ENCODE measurements at places on chromosomes 1 and 21.

DNA sequence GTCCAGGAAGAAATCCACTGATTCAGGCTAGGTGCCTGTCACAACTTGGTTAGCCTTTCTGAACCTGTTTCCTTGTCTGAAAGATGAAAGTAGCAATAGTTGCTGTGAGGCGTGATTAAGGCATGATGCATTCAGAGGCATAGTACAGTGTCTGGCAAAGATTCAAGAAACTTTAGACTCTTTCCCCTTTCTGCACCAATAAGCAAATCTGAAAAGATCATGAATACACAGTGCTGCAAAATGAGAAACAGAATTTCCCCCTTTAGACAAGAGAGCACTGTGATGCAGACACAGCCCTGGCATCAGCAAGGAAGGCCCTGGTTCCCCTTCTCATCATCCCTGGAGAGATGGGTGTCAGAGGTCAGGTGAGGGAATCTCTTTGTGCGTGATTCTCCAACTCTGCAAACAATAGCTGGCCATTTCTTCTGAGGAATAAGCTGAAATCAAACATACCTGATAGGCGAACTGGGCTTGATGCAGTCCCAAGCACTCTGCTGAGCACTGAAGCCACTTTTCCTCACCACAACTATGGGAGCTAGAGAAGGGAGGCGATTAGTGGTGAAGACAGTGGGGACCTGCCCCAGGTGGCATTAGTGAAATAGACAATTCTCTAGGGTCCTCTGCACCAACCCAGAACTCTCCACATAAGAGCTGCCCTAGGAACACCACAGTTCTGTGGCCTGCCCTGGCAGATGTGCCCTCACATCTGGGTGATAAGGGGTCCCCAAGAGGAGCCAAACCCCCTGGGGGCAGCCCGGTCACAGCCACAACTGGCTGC lies 41.7 kb downstream of the ITPKB start:
- DNase-seq, result peak; percentile 73

- DNase-seq, result no peak
Observed at GRCh38 chr1:215643592-215644321, 76.7 kb downstream of the KCTD3 start.

DNA sequence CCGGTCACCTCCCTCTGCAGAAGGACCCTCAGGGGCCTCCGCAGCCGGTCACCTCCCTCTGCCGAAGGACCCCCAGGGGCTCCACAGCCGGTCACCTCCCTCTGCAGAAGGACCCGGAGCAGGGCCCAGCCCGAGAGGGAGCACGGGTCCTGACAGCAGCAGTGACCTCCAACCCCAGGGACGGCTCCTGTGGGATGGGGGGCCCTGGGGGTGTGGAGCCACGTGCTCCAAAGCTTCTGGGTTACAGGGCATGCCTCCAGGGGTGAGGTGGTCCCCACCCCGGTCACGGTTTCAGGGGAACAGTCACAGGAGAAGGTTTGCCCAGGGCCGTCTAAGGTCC lies 40.3 kb downstream of the SLC19A1 start:
- DNase-seq, result no peak

GRCh38 chr1:62926681-62927252 lies 142.8 kb downstream of the ATG4C start:
- DNase-seq, result no peak

DNA sequence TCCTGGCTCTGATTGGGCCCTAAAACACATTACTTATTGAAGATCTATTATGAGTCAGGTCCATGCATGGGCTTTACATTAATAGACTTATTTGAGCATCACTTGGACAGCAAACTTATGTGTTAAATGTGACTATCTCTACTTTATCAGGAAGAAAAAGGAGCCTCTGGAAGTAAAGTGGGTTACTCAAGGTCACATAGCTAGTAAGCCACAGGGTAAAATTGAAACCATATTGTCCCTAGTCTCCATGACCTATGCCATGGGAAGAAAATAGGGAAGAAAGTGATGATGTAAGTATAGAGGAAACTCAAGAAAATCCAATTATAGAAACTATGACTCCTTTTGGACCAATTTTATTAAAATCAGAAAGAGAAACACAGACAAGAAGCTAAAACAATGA lies 555.3 kb downstream of the NUF2 start:
- peak; percentile 13 for DNase-seq

DNA sequence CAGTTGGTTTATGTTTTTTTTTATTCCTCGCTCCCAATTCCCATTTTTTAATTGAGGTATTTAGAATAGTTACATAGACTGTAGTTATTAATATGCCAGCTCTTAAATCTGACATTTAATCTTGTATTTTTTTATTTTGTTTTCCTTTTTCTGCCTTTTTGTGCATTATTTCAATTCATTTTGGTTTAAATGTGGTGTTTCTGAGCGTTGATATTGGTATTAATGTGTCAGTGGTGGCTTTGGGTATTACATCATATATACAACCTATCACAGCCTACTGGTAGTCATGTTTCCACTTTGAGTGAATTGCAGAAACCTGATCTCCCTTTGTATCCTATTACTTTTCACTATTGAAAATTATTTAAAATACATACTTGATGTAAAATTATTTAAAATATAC lies 1027.3 kb downstream of the KCNT2 start:
- no peak for DNase-seq

DNA sequence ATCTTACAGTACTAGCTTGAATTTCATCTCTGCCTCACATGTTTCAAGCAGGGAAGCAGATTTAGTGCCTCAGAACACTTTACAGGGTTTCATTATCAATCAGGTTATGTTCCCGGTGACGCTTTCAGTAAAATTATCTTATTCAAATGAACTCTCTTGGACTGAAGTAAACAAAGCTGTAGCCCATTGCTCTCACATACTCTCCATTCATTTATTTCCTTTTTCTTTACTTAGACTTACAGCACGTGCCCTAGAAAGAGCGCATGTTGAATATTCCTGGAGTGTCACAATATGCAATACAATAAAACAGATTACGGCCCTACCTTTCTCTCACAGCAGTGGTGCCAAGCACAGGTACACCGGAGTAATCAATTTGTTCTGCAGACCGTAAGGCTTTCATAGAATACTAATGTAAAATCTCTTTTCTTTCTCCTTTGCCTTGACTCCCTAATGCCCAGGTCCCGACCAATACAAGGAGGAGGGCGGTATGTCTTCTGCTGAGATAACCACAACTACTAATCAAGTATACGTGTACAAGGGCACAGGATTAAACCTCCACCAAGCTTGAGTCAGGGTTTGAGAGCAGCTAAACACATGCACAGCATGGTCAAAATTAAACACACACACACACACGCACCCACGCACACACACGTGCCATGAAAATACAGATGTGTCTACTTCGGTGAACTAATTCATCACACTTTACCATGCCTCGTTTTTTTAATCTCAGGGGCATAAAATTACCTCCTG lies 62.8 kb downstream of the NRIP1 start:
- DNase-seq, result no peak

GRCh38 chr1:62318756-62319544 lies at the start of gene KANK4:
KANK4 (minus strand) TSS chr1:62319434; CDS start chr1:62281564, 37,870 bp downstream.
- no peak for DNase-seq

- peak; percentile 51 for DNase-seq
Observed at GRCh38 chr1:46173361-46173856, 1.5 kb upstream of the TSPAN1 start.

DNA sequence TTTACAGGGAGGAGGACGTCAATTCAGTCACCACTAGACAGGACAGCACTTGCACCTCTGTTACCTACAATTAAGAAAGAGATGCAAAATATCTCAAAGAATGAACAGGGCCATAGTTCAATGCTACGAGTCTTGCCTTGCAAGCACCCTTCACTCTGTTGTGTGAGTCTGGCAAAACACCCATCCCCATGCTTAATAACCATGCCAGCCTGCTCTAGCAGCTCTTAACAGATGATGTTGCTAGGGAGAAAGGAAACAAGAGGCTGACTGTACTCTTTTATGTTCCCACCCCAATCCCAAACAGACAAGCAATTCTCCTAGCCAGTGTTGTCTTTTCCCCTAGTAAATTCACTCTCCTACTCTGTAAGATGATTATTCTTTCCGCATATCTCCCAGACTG lies 5.3 kb downstream of the CBR1 start:
- no peak for DNase-seq

DNA sequence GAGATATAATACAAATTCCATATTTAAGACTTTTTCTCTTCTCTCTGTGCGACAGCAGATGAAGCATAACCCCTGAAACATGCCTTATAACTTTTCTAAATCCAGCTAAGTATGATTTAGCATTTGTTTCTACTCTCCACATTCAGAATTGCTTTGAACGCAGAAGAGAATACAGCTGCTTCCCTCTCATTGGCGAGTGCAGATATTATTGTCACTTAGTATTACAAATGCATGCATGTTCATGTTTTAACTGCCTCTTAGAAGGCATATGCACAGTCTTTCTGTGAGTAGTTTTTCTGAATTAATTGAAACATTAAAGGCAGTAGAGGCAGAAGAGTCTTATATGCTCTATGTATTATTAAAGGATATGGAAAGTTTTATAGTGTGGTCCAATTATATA lies 217.1 kb downstream of the ZP4 start:
- no peak for DNase-seq

DNA sequence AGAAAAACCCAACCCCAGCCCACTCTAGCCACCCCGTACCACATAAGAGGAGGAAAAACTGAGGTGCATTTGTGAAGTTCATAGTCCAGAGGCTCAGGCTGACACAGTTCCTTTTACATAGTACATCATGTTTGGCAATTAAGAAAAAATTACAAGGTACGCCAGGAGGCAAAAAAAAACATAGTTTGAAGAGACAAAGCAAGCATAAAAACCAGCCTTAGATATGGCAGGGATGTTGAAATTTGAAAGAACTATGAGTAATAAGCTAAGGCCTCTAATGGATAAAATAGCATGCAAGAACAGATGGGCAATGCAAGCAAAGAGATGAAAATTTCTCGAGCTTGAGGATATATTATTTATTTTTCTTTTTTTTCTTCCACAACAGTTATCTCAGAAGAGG lies 31.9 kb downstream of the MIXL1 start:
- peak; percentile 54 for DNase-seq

- DNase-seq, result no peak
Observed at GRCh38 chr1:62232871-62233278, 38.2 kb downstream of the L1TD1 start.
